ENCODE measurements at places on chromosomes 7 and 10.

DNA sequence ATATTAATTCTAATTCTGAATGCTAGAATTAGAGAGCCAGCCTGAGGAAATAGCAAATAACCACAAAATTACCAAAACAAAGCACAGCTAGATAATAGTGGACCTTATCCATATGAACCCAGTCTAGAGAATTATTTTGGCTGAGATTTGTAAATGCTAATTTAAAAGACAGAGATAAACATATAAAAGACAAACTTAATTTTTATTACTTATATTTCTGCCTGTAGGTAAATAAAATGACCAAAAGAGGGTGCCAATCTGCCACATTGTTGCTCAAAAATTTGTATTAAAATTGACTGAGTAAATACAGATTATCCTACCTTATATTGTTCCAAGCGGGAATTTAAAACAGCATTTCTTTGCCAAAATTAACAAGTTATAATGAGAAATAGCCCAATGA, 20.2 kb downstream of the RTKN2 start:
- no peak overlapping the region for H3K4me3 ChIP-seq
- no peak overlapping the region for H3K27ac ChIP-seq
- peak; percentile 90 for DNase-seq
- H3K27me3 ChIP-seq: no peaks in the 10 kb centered on the region
- H3K36me3 ChIP-seq: no peaks in the 10 kb centered on the region

DNA sequence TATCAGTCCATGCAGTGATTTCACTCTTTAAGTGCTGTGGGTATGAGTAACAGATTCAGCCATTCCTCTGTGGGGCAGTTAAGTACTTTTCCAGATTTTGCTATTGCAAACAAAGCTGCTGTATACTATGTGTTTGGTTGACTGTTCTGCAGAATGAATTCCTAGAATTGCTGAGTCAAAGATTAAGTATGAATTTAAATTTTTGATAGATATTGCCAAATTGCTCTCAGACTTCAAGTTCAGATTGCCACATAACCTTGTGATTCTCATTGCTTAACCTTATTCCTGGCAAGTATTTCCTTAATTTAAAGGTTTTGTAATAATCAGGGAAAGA, 21.6 kb upstream of the SAR1A start:
- DNase-seq: peak; percentile 67
- H3K36me3 ChIP-seq: no peaks in the 10 kb centered on the region
- H3K4me1 ChIP-seq: peaks cover 18% of the 10 kb centered on the region
- H3K27ac ChIP-seq: no peak overlapping the region

DNA sequence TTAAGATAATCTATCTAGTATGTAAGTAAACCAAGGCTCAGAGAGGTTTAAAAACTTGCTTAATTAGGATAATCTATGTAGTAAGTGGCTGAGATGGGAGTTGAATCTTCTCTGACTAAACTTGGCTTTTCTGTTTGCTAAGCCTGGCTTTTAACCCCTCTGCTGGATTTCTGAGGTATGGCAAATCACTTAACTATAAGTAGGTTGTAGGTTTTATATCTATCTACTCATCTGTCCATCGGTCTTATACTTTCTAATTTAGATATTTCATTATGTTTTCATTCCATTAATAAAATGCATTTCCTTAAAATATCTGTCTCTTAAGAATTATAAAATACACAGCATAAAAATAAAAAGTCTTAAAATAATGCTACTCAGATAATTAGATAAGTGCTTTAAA, 59.4 kb downstream of the ST7 start:
- peaks cover 24% of the 10 kb centered on the region for H3K4me1 ChIP-seq
- peak; percentile 66 for DNase-seq
- no peaks in the 10 kb centered on the region for H3K36me3 ChIP-seq
- H3K27me3 ChIP-seq: no peaks in the 10 kb centered on the region

- H3K4me1 ChIP-seq: no peaks in the 10 kb centered on the region
- H3K27me3 ChIP-seq: peaks cover 34% of the 10 kb centered on the region
- no peak for DNase-seq
- H3K36me3 ChIP-seq: no peaks in the 10 kb centered on the region
- H3K27ac ChIP-seq: no peak overlapping the region
Observed at GRCh38 chr10:132010483-132010882, 28.8 kb upstream of the BNIP3 start.

DNA sequence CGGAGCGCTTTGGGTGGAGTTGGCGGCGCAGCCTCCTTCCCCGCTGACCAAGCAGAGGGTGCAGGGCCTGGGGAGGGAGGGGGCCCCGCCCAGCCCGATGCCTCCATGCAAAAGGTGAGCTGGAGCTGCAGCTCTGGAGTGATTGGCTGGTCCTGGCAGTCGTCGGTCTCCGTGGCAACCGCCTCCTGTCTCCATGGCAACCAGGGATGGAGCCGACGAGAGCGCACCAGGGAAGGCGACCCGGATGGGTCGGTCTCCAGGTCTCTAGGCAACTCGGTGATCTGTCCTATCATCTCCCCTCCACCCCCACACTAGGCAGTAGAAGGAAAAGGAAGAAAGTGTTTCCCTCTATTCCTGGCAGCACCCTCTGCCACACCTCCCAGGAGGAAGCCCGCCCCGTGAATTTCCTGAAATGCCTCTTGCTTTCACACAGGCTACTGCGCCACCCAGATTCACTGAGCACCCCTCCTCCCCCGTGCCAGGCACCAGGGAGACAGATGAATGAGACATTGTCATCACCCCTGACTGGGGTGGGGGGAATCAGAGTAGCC, 647 bp upstream of the NACAD start:
- peak; percentile 37 for DNase-seq
- no peaks in the 10 kb centered on the region for H3K27me3 ChIP-seq
- no peak overlapping the region for H3K27ac ChIP-seq

DNA sequence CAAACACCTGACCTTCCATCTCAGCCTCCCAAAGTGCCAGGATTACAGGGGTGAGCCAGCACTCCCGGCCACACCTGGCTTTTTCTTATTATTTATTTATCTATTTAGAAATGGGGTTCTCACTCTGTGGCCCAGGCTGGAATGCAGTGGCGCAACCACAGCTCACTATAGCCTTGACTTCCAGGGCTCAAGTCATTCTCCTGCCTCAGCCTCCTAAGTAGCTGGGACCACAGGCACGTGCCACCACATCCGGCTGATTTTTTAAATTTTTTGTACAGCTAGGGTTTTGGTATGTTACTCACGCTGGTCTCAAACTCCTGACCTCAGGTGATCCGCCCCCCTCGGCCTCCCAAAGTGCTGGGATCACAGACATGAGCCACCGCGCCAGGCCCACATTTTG, 56.9 kb upstream of the MYL10 start:
- H3K27me3 ChIP-seq: no peaks in the 10 kb centered on the region
- H3K36me3 ChIP-seq: no peaks in the 10 kb centered on the region
- H3K4me3 ChIP-seq: no peak overlapping the region
- DNase-seq: no peak

- H3K27ac ChIP-seq: no peak overlapping the region
- no peak for DNase-seq
- H3K4me3 ChIP-seq: no peak overlapping the region
- H3K36me3 ChIP-seq: no peaks in the 10 kb centered on the region
- H3K4me1 ChIP-seq: peaks cover 13% of the 10 kb centered on the region
Observed at GRCh38 chr7:43535031-43535451, 47.9 kb upstream of the STK17A start.

All from PC-3 (cell line).